T-helper 2 cell (primary cell): ENCODE measurements at places on chromosomes 3 and 15.
A peak's percentile ranks its signal among the peaks of the same experiment; 100 is the strongest.

DNA sequence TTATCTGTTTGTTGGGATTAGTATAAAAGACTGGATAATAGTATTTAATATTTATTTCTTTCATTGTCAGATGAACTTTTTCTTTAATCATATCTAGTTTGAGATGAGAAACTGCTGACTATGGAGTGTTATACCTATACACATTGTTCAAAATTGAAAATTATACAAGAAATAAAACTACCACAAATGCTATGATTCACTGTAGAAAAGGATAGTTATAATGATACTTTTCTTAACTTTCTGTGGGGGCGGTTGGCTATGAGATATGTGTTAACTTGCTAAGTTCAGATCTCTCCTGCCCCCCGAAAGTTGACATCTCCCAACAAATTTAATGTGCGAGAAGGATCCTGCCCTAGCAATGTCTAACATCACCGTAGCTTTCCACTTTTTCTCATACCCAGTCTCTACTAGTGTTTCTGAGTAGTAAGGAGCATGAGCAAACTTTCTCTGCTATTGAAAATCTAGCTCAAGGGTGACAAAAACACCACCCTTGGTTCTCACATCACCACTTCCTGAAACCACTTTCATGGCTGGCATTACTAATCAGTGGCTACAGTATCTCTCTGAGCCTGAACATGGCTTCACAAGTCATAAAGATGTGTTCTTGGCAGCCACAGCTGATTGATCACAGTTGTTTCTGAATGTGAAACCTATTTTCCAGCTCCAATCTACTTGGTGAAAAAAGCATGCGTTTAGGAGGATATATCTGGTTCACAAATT lies 15.8 kb upstream of the SAMMSON start:
- no peak for DNase-seq

DNA sequence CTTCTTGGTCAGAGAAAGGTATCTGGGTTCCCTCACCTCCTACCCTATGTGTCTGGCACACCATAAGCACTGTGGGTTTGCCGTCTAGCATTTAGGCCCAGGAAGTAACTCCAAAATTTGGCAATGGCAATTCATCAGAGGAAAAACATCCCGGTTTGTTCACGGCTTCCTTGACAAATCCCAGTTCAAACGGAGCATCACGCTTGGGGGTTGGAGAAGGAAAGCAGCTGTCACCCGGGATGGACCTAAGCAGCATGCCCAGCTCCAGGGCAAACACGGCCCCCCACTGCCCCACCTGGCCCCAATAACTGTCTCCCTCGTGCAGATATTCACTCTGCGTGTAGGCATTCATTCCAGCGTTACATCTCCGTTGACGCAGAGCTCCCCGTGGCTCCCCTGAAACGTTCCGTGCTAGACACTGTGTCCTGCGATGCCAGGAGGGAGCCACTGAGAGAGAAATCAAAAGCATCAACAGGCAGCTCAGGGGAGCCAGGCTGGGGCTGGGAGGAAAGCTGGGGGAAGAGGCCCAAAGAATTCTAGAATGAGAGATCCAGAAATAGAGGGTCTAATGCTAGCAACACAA lies 41.4 kb downstream of the NTRK3 start:
- no peak for DNase-seq

GRCh38 chr3:151919446-151919845 lies 46.0 kb downstream of the SUCNR1 start:
- DNase-seq = no peak

GRCh38 chr3:59970376-59970775 lies 920.6 kb upstream of the CFAP20DC start:
- DNase-seq = no peak

GRCh38 chr3:63482341-63482740 lies 170.1 kb upstream of the SNTN start:
- no peak for DNase-seq

GRCh38 chr15:99931703-99932603 lies 198.7 kb upstream of the LYSMD4 start:
- no peak for DNase-seq

GRCh38 chr3:191915712-191916111 lies 454.7 kb downstream of the PYDC2 start:
- no peak for DNase-seq

DNA sequence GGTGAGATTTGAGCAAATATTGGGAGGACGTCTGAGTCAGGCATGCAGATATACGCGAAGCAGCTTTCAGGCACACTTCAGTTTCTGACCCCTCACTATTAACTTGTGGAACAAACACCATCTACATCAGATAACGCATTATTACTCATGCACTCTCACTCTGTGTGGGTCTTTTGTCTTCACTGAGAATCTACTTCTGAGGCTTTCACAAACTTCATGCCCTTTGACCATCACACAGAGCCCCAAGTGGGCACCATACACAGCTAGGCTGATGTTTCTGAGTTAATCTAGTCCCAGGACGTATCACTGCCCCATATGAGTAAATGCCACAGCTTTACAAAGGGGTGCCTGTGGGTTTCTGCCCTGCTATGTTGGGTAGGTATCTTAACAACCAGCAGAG lies 39.6 kb upstream of the IP6K2 start:
- DNase-seq = peak; percentile 4

- DNase-seq = peak; percentile 10
Observed at GRCh38 chr3:38634111-38634510, 15.4 kb downstream of the SCN5A start.

GRCh38 chr3:149384911-149385321 lies 7.5 kb upstream of the TM4SF1 start:
- DNase-seq = no peak

GRCh38 chr15:89361451-89362202 lies 27.0 kb upstream of the POLG start:
- peak; percentile 37 for DNase-seq

- no peak for DNase-seq
Observed at GRCh38 chr15:88166082-88166993, 90.2 kb downstream of the NTRK3 start.

- DNase-seq = no peak
Observed at GRCh38 chr15:97129674-97130073, 799.2 kb downstream of the NR2F2 start.

DNA sequence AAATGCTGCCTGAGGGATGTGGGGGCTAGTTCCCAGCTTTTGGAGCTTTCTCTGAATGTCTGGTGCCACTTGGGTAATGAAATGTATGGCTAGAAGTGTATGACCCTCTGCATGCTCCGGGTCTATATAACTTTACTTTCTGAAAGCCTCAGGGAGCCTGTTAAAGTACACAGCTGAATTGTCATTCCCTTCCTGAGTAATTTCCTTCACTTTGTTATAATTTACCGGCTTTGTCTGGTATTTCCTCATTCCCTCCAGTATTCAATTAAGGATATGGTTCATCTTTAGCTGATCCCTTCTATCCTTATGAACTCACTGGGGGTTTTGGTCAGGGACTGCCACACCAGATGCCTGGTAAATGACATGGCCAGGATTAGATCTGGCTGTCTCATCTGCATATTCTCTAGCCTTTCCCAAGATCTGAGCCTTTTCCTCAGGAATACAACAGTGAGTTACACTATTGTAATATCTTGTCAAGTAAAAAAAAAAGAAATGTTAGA lies 620.3 kb downstream of the ZPLD1 start:
- DNase-seq = no peak

GRCh38 chr3:172958565-172958964 lies 182.5 kb downstream of the SPATA16 start:
- no peak for DNase-seq

GRCh38 chr15:91124132-91124531 lies 24.1 kb downstream of the SV2B start:
- DNase-seq = no peak

DNA sequence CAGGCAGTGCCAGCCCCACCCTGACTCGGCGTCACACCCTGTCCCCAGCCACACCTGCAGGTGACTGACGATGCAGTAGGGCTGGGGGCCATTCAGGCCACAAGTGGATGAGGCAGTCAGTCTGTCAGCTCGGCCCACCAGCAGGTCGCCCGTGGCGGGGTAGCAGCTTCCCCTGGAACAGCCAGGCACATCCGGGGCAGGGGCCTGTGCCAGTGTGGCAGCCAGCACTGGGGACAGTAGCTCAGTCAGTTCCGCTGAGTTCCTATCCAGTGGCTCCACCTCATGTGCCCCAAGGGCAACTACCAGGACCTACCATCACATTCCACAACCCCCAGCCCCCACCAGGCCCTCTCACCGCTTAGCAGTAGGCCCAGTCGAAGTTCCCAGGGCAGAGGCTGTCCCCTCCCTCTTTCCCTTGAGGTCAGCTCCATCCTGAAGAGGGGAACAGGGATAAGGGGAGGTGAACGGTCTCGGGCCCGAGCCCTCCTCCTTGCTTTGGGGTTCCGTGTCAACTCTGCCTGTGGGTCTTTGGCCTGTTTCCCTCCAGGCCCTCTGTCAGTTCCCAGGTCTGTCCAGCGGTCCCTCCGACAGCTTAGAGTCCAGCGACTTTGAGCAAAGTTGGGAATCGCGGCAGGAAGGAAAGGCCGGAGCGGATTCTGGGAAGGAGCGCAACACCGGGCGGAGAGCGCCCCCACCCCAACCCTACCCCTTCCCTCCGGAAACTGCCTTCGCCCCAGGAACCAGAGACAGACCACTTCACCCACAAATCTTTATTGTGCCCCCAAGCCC lies at the start of gene LAMB2:
LAMB2 (minus strand) TSS at position 614 of the 789 bp plus-strand sequence; CDS start at position 431, 183 bp downstream.
- DNase-seq = no peak
